ENCODE measurements at places on chromosomes 3 and 15.
A peak's percentile ranks its signal among the peaks of the same experiment; 100 is the strongest.

GRCh38 chr3:23810343-23811184, 4.8 kb downstream of the UBE2E1 start:
- peak; percentile 54 for DNase-seq

GRCh38 chr3:37161351-37161750, 13.0 kb downstream of the LRRFIP2 start:
- no peak for DNase-seq

DNA sequence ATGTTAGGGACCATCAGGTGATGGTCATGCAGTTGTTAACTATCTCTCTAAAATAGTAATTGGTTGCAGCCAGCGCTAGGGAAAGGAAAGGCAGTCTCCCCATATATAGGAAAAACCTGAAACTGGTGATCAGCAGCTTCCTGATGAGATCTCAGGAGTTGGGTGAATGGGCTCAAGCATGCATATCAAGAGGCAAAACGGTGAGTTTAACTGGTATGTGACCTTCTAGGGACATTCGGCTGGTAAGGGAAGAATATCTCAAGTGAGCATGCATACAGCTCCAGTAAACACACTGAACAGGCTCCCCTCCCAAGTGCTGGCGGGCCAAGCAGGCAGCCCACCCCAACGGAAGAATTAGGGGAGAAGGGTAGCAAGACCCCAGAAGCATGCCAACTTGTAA, 49.3 kb upstream of the ROBO2 start:
- DNase-seq, result no peak

DNA sequence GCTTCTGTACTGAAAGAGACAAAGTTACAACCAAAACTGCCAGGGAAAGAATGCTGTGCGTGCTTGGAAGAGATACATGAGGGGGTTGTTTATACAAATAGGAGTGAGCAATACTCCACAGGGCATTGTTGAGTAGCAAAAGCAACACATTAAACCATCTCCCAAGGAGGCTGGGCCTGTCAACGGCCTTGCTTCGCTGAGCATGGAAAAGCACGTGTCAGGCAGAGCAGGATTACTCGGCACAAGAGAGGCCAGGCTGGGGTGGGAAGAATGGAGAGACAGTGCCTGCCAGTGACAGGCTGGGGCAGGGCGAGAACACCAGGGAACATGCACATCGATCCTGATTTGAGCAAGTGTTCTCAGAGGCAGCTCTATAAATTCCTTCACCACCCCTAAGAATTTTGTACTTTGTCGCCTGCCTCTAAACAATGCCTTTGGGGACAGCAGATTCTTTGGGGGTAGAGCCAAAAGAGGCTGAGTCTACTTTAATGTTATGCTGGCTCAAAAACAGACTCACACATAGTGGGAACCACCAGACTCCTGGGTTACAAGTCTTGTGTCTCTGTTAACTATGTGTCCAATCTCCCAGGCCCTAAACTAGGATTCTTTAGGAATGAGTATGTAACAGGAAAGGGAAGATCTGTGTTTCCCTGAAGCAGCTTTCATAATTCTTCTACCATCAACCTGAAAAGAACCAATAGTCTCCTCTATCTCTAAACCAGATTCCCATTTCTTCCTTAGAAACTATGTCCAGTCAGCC, 67.2 kb downstream of the LIPC start:
- DNase-seq, result peak; percentile 80

- DNase-seq, result no peak
Observed at GRCh38 chr15:58839485-58839884, 68.4 kb downstream of the MINDY2 start.

GRCh38 chr15:73923156-73923487, 3.1 kb upstream of the LOXL1 start:
- no peak for DNase-seq

DNA sequence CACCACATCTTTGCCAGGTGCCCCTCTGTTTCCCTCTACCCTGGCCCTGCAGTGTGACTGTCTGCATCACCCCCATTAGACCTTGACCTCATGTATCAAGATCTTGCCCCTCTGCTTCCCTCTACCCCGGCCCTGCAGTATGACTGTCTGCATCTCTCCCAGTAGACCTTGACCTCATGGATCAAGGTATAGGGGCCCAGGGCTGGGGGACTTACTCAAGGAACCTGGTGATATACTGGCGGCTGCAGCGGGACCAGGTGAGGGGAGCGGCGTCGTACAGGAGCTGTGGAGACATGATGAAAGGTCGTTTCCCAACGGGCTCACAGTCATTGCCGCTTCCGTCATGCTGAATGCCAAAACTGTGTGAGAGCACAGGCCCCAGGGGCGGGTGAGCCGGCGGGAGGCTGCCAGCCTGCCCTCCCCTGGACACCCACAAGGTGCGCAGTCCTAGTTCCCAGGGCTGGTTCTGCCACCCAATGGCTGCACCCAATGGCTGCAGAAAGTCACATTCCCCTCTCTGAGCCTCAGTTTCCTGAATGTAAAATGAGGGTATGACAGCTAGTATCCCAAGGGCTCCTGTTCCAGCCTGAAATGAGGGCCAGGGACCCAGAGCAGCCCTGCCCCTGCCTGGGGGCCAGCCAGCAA, 23.1 kb downstream of the ADAMTS7 start:
- no peak for DNase-seq

DNA sequence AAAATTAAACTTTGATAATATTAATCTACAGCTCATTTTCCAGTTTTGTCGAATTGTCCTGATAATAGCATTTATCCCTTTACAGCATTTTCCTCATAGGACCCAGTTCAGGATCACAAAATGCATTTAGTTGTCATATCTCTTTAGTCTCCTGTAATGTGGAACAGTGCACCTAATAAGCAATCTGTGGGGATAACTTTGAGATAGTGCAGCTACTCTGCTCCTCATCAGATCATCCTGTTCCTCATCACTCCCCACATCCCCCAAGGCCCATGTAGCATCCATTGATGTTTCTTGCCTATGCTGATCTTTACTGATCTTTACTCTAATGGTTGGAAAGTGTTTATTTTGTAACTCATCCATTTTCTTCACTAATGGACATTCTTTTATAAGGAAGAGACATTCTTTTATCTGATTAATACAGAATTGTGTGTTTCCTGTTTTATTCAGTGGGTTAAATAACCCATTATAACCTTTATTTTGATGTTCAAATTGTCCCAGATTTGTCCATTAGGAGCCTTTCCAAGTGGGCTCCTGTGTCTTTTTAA, 7.5 kb downstream of the RNF111 start:
- no peak for DNase-seq

DNA sequence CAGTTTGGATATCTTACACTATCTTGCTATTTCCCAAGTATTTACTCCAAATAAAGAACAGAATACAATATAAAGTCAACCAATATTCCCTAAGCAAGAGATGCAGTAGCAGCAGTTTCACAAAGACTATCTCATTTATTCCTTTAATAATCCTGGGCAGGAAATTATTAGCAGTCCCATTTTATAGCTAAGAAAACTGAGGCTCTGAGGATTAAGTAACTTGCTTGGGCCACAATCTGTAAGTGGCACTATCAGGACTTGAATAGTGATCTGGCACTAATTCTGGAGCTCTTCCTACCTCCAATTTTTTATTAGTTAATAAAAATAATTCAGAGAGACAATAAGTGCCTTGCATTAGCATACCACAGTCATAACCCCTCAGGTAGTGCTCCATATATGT, 611.7 kb downstream of the MCTP2 start:
- DNase-seq, result no peak

GRCh38 chr3:143914257-143914656, 57.4 kb upstream of the DIPK2A start:
- DNase-seq, result no peak

- DNase-seq, result no peak
Observed at GRCh38 chr15:29058903-29059539, 173.2 kb downstream of the APBA2 start.

DNA sequence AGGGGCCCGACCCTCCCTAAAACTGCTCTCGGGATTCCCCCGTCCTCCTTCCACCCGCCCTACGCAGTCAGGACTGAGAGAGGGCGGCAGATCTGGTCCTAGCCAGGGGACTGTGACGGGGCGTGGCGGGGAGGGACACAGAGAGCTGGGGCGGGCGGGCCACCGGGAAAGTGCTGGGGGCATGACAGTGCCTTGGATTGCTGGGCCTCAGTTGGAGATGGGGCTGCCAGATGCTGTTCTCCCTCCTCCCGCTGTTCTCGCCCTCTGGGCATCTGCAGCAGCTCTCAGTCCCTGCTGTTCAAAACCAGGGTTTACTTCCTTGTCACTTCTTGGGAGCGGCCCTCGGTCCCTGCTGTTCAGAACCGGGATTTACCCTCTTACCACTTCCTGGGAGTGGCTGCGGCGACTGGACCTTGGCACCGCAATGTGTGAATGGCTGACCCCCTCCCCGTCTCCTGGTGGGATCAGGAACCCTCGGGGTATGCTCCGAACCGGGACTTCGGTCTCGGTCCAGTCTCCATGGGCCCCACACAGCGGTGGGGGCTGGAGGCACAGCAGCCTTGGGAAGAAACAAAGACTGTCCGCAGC, 1.8 kb upstream of the RPP25 start:
- DNase-seq, result no peak

- DNase-seq, result no peak
Observed at GRCh38 chr3:169529013-169529412, 134.5 kb downstream of the MECOM start.

GRCh38 chr3:59884409-59884808, 834.6 kb upstream of the CFAP20DC start:
- no peak for DNase-seq

GRCh38 chr15:98405013-98405412, 243.3 kb upstream of the IGF1R start:
- no peak for DNase-seq

DNA sequence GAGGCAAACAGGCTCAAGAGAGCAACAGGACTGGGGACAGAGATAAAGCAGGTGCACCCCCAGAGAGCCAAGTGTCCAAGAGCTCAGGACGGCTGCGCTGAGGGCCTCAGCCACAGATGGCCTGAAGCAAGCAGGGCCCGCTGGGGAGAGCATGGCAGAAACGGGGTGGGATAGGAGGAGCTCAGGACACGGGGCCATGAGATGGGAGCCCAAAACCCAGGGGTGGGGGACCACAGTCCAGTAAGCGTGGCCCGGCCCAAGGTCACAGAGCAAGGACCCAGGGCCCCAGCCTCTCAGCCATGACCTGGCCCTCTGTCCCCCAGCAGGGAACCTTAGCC, 9.5 kb downstream of the DUSP7 start:
- no peak for DNase-seq

DNA sequence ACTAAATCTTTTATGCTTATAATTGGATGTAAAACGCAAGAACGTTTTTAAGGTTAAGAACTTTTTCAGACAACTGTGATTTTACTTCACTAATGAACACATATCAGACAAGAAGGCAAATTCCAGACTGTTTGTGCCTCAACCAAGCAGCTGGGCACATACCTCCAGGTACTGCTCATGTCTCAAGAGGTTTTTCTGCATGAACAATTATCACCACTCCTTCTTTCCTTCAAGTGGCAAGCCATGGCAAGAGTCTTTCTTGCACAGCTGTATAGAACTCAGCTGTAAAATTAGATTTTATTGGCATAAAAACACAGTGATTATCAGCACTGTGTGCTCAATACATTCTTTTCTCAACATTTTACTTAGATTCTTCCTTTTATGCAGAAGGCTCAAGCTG, 64.3 kb downstream of the FNDC3B start:
- DNase-seq, result peak; percentile 86

GRCh38 chr3:10762116-10762515, 53.9 kb upstream of the SLC6A11 start:
- DNase-seq, result no peak

Data from ACHN (cell line).